Activated CD4-positive, alpha-beta T cell treated with anti-CD3 and anti-CD28 coated beads, Interleukin-10, Interleukin-2, amounts not matched to agents 100 ng/mL and 50 ng/mL, durations not matched to agents 16 hours and 8 hours (primary cell): ENCODE measurements at places on chromosomes 16 and 17.

GRCh38 chr16:22250522-22250921 lies 44.4 kb downstream of the EEF2K start:
- DNase-seq, result no peak

GRCh38 chr16:4529085-4530060 lies 9.2 kb downstream of the CDIP1 start:
- DNase-seq, result peak; percentile 66

GRCh38 chr16:63995025-63995424 lies 1126.8 kb downstream of the CDH11 start:
- no peak for DNase-seq

DNA sequence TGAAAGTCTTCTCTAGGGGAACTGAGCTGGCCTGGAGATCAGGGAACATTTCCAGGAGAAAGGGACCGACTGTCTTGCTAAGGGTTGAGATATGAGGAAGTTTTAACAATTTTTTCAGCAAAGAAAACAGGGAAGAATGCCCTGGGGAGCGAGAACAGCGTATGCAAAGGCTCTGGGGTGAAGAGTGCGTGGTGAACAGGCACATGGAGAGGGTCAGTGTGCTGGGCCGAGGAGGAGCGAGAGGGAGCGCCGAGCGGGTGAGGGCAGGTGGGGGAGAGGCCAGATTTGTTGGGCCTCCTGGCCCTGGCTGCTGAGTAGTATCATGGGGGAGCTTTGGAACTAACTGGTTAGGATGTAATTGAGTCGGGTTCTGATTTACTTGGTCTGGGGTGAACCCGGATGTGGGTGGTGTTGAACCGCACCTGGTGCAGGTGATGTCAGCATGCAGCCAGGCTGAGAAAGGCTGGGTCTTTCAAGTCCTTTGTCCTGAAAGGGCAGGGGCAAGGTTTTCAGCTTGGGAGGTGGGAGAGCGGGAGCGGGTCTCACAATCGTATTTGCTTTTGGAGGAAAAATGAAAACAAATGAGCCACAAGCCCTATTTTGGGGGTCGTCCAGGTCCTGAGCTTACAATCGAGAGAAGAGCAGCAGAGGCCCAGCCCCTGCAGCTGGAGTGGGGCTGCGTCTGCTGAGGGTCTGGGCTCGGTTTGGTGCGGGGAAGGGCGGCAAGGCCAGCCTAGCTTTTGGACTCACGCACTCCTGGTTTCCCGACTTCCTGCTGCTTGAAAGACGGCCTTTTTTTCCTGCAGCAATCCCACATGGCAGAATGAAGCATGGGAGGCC lies 11.1 kb upstream of the WFDC1 start:
- no peak for DNase-seq

- peak; percentile 82 for DNase-seq
Measured at GRCh38 chr17:30808785-30809286, 15.7 kb downstream of the CRLF3 start.

DNA sequence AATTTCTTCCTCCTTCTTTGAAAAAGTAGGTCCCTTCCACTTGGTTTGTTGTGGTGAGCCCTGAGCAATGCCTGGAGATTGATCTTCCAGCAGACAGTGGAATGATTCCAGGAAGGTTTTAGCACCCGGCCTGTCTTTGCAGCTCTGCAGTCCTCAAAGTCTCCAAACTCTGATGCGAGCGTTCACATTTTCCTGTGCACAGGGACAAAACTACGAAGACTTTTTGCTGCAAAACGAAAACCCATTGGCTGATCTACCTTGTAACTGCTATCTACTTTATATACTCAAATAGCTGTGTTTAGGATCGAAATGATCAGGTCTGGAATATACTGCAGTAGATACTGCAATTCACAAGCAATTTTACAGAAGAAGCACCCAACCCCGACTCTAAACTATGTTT lies 21.7 kb downstream of the G6PC1 start:
- no peak for DNase-seq

DNA sequence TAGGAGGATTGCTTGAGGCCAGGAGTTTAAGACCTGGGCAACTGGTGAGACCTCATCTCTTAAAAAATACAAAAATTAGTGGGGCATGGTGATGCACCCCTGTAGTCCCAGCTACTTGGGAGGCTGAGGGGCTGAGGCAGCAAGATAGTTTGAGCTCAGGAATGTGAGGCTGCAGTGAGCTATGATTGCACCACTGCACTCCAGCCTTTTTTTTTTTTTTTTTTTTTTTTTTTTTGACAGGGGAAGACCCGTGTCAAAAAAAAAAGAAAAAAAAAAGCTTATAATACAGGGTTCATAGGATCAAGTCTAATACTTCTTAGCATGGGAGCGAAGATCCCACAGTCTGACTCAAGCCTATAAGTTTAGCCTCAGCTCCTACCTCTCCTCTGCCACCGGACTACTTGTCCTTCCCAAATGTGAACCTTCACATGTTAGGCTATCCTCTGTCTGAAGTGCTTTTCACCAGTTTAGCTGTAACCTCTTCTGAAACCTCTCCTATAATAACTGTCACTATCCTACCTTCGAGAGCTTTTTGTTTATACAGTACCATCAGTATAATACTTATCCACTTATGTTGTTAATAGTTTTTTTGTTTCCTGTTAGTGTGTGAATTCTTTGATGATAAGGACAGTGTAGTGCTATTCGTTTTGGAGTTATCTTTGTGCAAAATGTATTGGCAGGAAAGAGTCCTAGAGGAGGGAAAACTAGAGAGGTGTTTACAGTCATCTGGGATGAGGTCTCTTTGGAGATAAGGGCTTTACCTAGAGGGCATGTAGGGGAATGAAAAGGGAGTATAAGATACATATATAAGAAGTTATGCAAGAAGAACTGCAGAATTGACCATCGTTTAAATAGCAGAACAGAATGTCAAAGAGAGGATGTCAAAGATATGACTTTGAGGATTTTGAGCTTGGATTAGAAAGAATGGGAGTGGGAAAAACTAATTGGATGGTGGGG lies 15.5 kb downstream of the CPD start:
- no peak for DNase-seq

- no peak for DNase-seq
Measured at GRCh38 chr17:80639658-80640057, 95.0 kb downstream of the RPTOR start.
